SHP77 (cell line): ENCODE measurements at places on chromosomes 5 and 9.

- no peak for DNase-seq
These were observed 9.6 kb downstream of the LAMC3 start for GRCh38 chr9:131018621-131019020.

DNA sequence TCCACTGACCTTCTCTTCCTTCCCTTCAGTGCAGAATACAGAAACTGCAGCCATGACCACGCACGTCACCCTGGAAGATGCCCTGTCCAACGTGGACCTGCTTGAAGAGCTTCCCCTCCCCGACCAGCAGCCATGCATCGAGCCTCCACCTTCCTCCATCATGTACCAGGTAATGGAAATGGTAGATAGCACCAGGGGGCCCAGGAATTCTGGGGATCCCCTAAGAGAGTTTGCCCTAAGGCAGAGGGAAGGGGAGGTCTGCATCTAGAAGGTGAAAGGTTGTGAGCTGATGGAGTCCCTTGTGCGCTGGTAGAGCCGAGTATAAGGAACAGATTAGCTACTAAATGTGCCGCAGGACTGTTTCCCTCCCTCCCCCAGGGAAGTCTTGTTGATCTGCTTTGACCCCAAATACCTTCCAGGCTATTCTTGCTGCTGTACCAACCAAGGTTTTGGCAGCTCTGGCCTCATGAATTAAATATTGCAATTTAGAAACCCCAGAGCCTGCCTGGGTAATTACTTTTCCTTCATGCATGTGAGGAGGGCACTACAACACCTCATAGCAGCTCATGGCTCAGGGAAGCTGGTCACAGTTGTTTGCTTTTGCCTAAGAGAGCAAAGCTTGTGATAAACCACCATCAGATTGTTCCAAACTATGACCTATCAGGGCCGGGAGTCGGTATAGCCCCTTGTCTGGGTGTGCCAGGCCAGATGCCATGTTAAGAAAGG lies 19.6 kb downstream of the CYFIP2 start:
- DNase-seq: no peak

DNA sequence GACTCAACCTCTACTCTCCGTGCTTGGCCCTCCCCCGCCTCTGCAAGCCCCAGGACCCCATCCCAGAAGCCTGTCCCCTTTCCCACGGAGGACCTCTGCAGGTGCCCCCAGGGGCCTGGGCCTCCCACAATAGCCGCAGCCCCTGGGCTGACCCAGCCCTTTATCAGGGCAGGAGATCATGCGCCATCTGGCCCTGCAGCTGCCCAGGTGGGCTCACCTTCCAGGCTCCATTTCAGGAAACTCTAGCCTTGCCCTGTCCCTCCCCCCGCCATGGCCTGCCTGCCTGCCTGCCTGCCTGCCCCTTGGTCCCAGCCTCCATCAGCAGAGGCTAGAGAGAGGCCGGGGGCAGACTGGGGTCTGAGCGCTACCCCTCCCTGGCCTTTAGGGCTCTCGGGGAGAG lies 48.7 kb downstream of the ASS1 start:
- no peak for DNase-seq

GRCh38 chr5:39661026-39661779 lies 236.4 kb upstream of the DAB2 start:
- DNase-seq: no peak

GRCh38 chr5:125357660-125358059 lies 611.2 kb upstream of the ZNF608 start:
- DNase-seq: no peak
